Stimulated activated CD4-positive, alpha-beta T cell treated with anti-CD3 and anti-CD28 coated beads, TNF-alpha, amount 100 ng/mL, for 24 hours (primary cell): ENCODE measurements at places on chromosomes 2 and 18.

DNA sequence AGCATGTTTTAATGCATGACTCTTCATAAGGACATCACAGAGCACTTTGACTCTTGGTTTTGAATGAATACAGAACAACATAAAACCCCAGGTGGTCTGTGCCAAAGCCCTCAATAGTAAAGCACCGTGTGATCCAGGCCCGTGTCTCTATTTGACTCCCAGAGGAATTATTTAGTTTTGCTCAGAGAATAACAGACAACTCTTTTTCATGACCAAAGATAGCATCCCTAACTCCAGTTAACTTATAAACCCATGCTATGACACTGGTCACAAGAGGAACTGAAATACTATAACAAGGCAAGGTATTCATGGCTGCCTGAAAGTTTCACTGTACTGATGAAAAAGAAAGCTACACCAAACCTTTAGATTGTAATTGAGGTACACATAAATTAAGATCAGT, 128.4 kb downstream of the IKZF2 start:
- DNase-seq: no peak

DNA sequence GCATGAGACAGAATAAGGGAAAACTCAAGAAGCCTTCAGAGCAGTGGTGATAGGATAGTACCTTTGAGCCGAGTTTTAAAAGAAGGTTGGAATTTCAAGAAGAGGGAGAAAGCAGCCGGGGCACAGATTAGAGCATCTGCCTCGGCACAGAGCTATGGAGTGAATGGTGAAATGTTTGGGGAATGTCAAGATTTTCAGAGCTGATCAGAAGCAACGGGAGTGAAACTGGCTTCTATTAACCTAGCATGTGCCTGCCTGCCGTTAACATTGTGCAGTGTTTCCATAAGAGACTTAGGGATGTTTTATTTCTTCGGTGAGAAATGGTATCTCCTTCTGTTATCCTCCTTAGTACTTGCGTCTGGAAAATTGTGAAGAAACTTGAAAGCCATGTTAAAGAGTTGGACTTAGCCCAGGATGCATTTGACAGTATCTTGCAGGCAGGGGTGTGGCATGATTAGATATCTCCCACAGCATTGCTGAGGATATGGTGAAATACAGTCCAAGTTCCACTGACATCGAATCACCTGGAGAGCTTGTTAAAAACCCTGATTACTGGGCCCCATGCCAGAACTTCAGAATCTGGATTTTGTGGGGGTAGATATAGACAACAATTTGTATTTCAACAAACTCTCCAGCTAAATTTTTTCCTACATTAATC, 96.8 kb upstream of the PPP1CB start:
- DNase-seq: no peak

- DNase-seq: no peak
These were observed 35.5 kb downstream of the GKN2 start for GRCh38 chr2:68917034-68917718.

DNA sequence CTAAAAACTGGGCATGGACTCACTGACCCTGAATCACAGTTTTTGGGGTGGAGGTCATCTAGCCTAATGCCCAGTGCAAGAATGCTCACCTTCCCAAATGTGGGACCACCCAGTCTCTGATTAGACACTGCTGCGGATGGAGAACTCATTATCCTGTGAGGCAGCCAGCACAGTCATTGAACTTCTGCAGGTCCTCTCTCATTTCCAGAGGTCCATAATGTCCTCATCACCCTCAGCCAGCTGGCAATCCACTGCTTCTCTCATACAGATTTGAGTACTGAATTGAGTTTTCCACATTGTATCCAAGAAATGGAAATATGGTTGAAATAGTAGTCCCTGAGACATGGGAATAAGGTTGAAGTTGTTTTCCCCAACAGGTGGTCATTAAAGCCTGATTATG, 5.0 kb upstream of the MYO5B start:
- no peak for DNase-seq

DNA sequence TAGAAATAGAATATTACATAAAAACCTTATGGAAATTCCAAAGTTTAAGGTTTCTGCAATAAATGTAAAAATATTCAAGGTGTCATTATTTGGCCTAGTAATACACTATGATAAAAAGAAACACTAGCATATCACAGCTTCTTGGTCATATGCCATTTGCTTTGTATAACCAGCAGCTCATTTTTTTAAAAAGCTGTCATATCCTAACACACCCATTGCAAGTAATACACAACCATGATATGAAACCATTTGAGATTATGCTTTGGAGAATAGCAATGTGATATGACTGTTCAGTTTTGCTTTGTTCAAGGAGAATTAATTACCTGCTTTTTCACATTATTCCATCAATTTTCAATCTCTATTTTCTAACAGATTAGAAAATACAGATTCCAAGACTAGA, 149.0 kb downstream of the IKZF2 start:
- DNase-seq: no peak

GRCh38 chr18:70390371-70391090, 101.7 kb downstream of the SOCS6 start:
- no peak for DNase-seq

GRCh38 chr2:236875906-236876505, 209.7 kb upstream of the COPS8 start:
- DNase-seq: no peak
